ENCODE measurements at places on chromosomes 16 and 17.
A peak's percentile ranks its signal among the peaks of the same experiment; 100 is the strongest.

DNA sequence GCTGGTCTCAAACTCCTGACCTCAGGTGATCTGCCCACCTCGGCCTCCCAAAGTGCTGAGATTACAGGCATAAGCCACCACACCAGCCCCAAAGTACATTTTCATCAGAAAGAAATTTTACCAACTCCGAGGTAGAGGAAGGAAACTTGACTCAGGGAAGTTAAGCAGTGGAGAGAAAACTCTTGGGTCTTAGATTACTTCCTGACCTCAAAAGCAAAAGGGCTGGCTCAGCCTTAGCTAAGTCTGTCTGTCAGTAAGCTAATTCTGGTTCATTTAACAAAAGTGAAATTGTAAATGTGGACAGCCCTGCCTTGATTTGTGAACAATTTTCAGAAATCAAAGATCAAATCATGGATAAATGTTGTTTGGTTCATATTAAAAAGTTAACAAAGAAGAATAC, 30.6 kb downstream of the MAP2K6 start:
- no peak for DNase-seq

DNA sequence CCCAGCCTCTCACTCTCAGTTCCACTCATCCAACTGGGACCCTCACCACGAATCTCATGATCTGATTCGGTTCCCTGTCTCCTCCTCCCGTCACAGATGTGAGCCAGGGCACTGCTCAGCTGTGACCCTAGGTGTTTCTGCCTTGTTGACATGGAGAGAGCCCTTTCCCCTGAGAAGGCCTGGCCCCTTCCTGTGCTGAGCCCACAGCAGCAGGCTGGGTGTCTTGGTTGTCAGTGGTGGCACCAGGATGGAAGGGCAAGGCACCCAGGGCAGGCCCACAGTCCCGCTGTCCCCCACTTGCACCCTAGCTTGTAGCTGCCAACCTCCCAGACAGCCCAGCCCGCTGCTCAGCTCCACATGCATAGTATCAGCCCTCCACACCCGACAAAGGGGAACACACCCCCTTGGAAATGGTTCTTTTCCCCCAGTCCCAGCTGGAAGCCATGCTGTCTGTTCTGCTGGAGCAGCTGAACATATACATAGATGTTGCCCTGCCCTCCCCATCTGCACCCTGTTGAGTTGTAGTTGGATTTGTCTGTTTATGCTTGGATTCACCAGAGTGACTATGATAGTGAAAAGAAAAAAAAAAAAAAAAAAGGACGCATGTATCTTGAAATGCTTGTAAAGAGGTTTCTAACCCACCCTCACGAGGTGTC, 26.6 kb downstream of the STH start:
- no peak for DNase-seq

DNA sequence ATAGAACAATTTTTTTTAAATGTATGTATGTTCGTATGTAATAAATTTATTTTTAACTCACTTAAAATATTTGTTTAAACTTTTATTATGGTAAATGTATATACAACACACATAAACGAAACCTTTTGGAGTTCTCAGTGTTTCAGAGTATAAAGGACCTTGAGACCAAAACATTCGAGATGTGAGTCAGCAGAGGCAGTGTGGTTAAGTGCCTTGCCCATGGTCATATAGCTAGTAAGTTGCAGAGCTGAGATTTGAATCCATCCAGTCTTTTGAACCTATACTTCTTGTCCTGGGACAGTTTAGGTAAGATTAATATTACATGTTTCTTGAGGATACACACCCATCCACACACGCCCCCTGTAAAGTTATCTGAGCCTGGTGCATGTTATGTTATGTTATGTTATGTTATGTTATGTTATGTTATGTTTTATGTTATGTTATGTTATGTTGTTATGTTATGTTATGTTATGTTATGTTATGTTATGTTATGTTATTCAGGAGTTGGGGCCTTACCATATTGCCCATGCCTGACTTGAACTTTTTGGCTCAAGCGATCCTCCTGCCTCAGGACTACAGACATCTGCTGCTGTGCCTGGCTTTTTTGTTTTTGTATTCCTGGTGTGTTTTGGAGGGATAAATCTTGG, 41.8 kb downstream of the TNRC6A start:
- DNase-seq: peak; percentile 53

- DNase-seq: no peak
These were observed 48.1 kb upstream of the KSR1 start for GRCh38 chr17:27407916-27408864.

DNA sequence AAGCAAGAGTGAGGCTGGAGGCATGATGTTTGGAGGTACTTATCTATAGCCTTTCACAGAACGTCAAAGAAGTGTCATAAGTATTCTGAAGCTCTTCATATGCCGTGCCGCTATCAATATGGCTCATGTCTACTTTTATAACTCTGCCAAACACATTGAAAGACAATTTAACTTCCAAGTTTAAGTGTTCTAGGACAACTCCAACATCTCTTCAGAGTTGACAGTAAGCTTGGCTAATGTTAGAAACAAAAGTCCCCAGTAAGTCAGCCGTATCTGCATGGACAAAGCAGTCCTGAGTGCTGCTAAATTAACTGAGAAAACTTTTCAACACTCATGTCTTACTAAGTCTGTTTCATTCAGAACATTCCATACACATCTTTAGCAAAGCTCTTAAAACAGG, 32.2 kb downstream of the GRB2 start:
- no peak for DNase-seq

Measured in activated CD4-positive, alpha-beta T cell treated with anti-CD3 and anti-CD28 coated beads, Interleukin-2, amount 50 U/mL, for 16 hours (primary cell).